Activated naive CD4-positive, alpha-beta T cell treated with Interleukin-2 at 50 U/mL for 16 hours (primary cell): ENCODE measurements at places on chromosomes 1 and 21.

DNA sequence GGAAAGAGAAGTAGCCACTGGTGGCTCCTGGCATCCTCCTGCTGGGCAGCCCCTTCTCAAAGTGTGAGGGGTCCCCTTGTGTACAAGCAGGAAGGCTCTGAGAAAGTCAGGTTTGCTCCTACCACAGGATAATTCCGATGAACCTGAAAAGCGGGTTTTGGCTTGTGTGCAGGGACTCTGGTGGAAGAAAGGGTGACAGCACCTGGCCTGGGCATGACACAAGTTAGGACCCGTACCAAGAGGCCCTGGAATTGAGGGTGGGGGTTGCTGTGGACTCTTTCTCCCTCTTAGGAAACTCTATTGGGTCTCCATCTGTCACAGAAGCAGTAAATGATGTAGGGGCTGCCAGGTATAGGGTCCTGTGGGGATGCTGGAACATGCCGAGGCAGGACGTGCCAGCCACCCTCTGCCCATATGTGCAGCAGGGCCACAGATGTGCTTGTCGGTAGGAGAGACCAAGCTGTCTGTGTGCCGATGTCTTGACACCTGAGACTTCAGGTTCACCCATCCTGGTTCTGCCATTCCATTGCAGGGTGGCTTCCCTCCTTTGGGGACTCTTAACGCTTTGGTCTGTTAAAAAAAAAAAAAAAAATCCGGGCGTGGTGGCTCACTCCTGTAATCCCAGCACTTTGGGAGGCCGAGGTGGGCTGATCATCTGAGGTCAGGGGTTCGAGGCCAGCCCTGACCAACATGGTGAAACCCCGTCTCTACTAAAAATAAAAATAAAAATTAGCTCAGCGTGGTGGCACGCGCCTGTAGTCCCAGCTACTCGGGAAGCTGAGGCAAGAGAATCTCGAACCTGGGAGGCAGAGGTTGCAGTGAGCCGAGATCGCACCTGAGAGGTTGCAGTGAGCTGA is 9.8 kb downstream of the C1orf35 start:
- peak; percentile 1 for DNase-seq

DNA sequence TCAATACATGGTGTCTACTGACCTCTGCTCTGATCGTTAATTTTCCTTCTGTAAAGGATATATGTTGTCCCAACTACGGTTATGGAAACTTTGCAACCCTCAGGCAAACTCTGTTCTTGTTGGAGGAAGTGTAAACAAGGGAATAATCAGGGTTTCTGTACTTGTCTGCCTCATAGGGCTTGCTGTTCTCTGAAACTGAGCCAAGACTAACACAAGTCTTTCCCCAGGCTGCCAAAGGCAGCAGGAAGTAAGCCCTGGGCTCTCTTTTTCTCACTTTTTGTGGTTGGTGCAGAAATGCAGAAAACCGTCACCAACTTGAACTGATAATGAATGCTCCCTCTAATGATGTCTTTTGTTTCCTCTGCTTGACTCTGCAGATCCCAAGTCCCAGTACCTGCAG is 7.6 kb downstream of the CYP4X1 start:
- no peak for DNase-seq

DNA sequence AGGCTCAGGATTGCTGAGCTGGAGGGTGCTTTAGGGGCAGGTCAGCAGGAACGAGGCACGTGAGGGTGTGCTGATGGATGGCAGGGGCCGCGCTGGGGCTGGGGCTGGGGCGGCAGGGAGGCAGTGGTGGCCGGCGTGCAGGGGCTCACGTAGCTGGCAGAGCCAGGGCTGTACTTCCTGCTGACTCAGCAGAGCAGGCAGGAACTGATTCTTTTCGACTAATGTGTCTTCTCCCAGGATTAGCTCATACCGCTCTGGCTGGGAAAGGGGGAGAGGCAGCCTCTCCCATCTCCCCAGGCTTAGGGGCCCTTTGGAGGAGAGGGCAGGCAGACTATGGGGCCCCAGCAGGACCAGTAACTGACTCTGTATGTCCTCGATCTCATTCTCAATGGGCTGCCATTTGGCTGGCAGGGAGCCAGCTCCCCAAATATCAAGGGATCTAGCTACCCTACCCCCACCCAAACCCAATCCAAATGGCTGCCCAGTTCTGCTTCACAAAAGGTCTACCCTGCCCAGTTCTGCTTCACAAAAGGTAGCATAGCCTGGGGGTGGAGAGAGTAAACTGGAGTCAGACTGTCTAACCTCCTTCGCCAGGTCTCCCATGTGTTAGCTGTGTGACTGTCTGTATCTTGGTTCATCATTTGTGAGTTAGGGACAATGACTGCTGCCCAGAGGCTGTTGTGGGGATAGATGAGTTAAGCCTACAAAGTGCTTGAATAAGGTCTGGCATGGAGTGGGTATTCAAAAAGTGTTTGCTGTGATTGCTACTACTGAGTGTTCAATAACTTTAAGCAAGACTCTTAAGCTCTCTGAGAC is 100.1 kb upstream of the SLC2A1 start:
- no peak for DNase-seq

- DNase-seq, result no peak
Measured at GRCh38 chr21:27803571-27803970, 836.7 kb upstream of the ADAMTS5 start.

- DNase-seq, result no peak
Measured at GRCh38 chr1:93845538-93846205, 33.3 kb downstream of the DNTTIP2 start.

DNA sequence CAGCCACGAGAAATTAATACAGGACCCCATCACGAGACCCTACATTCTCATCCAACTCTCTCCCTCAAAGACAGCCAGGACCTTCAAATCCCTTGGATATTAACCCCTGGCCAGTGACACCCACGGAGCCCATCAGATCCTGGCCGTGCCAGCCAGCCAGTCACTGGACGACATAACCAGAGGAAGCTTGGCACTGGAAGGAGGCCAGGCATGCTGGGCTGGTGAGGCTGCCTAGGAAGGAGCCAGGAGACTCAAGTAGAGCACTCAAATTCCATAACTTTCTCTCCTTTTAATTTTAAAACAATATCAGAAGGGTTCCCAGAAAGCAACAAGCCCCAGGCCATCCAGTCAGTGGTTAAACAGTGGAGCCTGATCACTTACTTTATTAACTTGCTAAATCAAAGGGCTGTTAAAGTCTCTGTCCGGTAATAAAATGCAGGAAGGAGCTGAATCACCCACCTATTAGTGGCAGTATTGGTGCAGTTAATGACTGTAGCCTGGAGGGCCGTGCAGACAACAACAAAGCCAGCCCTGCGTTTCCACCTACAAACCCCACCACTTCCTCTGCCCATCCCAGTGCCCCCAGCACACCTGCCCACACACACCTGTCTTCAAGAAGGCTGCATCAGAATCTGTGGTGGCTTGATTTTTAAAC is 78.0 kb downstream of the HIVEP3 start:
- DNase-seq, result no peak

GRCh38 chr1:15004396-15004795 is 149.2 kb upstream of the TMEM51 start:
- no peak for DNase-seq

DNA sequence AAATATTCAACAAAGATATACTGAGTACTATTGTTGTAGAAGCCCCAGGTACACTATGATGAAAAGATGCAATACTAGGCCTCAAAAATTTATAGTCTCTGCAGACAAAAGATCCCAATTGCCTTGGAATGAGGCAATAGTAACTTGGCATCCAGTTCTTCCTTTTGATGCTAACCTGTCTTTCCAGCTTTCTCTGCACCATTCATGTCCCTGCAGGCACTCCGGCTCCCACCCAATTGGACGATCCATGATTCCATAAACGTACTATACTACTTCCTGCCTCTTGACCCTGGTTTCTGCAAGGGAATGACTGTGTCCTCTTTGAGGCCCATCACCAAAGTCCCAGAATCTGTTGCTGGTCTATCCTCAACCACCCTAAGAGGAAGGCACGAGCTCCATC is 8.0 kb upstream of the TAGLN2 start:
- no peak for DNase-seq

DNA sequence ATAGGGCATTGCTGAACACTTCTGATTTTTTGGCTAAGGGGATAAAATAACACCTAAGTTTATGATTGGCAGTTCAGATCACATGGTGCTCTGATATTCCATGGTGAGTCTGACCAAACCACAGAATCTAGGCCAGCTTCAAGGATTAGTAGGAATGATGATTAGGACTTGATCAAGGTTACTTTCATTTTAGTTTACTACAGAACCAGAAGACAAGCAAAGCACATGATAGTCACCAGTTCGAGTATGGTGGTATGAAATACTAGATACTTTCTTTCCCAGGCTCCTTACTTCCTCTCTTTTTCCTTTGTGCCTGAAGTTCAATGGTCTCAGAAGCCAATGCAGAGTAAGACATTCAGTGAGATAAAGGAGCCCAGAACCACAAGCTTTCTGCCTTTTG is 26.6 kb downstream of the S100A10 start:
- no peak for DNase-seq

GRCh38 chr1:35847935-35848565 is 35.0 kb upstream of the AGO1 start:
- no peak for DNase-seq

DNA sequence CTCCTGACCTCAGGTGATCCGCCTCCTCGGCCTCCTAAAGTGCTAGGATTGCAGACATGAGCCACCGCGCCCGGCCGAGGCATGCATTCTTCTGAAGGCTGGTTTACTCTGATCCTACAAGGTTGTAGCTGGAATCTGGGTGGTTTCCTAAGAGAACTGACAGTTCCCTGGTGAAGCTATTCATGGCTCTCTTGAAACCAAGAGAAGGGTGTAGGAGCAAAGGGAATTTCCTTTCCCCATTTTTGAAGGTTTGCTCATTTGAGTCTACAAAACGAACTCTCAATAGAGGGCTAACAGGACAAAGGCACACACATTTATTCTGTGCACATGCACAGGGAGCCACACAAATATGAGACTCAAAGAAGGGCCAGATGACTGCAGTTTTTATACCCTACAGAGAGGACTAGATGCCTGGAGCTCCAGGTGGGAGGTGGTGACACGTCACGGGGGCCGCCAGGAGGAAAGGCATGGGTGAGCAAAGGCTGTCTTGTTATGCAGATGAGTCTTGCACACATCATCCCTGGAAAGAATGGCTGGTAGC is 49.5 kb upstream of the ERRFI1 start:
- no peak for DNase-seq

DNA sequence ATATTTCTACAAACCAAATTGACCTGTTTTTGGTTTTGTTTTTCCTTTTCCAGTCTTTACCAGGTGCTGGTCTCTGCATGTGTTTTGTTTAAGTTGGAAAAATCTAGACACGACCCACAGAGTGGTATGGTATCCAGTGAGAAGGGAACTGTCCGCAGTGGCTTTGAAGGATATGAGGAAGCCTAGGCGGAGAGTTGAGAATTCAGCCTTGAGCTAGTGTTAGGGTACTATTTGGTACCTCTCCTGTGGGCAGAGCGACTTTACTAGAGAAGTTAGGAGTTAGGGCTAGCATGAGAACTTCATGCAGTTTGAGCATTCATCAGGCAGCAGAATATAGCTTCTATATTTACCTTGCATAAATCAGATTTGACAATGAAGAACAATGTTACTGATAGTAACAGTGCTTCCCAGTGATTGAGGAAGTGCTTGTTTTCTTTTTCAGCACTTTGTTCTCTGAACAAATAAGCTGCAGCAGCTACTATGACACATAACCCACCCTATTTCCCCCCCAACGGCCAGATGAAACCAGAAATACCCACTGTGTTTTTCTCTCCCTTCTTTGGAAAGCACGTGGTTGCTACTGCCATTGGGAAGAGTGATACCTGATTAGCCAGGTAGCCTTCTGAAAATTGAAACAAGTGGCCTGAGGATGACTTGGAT is 19.0 kb downstream of the MRPS6 start:
- DNase-seq, result no peak
